ENCODE measurements at places on chromosomes 4 and X. TPM values are rescaled to one million over a fixed set of nuclear protein-coding genes. Genes with fewer than 3 reads are reported as not detected.

SMIM10 gene
- 0.65 TPM for total RNA-seq

MAGEE2 gene
- total RNA-seq = not detected

MTNR1A gene
- not detected for total RNA-seq

HERC5 gene
- total RNA-seq = 2.0 TPM

ZNF185 gene
- total RNA-seq = 0.65 TPM

GPR119 gene
- total RNA-seq = not detected

YIPF7 gene
- total RNA-seq = 0.33 TPM

BGN gene
- total RNA-seq = 71.8 TPM

MAOB gene
- total RNA-seq = not detected
